NCI-H2227 treated with DMSO at 0.1 percent for 48 hours (cell line): ENCODE measurements at places on chromosomes 1 and 21.

DNA sequence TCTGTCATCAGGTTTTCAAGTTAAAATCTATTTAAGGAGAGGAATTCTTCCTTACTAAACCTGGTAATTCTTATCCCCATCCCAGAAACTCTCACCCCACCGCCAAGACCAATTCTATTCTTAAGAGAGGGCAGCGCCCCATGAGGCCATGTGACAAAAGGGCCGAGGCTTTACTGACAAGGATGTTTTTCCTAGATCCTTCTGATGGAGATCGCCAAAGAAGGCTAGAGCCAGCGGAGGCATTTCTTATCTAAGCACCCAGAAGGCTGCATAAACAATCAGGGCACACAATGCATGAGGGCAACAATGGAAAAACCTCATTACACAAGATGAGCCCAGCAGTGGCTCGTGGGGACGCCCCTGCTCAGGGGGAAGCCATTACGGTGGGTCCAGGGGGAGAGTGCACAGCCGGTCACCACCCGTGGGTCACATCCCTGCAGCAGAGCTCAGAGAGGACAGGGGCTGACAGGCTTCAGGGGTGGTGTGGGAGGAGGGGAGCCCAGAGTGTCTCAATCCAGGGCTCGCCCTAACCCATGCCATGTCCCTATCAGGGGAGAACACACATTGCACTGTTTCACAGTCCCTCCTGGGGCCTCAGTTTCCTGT, 88.7 kb downstream of the ITPKB start:
- DNase-seq: no peak

GRCh38 chr1:110321846-110322245, 17.3 kb upstream of the RBM15 start:
- DNase-seq: no peak

DNA sequence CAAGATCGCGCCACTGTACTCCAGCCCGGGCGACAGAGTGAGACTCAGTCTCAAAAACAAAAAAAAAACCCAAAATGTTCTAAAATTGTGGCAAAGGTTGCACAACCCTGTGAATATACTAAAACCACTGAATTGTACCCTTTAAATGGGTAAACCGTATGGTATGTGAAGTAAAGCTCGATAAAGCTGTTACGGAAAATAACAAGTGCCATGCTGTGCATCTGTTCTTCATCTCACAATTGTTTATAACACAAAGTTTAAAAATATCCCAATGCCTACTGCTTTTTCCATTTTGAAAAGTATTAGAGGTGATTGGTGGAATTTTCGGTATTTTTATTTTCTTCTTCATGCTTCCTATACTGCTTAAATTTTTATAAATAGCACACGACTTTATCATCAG, 111.5 kb downstream of the ENAH start:
- DNase-seq: no peak

GRCh38 chr1:225410036-225410435, 17.8 kb downstream of the LBR start:
- DNase-seq: no peak

GRCh38 chr1:213761845-213762407, 225.8 kb upstream of the PROX1 start:
- no peak for DNase-seq

- no peak for DNase-seq
These were observed 98.0 kb upstream of the RALGPS2 start for GRCh38 chr1:178627037-178627436.

DNA sequence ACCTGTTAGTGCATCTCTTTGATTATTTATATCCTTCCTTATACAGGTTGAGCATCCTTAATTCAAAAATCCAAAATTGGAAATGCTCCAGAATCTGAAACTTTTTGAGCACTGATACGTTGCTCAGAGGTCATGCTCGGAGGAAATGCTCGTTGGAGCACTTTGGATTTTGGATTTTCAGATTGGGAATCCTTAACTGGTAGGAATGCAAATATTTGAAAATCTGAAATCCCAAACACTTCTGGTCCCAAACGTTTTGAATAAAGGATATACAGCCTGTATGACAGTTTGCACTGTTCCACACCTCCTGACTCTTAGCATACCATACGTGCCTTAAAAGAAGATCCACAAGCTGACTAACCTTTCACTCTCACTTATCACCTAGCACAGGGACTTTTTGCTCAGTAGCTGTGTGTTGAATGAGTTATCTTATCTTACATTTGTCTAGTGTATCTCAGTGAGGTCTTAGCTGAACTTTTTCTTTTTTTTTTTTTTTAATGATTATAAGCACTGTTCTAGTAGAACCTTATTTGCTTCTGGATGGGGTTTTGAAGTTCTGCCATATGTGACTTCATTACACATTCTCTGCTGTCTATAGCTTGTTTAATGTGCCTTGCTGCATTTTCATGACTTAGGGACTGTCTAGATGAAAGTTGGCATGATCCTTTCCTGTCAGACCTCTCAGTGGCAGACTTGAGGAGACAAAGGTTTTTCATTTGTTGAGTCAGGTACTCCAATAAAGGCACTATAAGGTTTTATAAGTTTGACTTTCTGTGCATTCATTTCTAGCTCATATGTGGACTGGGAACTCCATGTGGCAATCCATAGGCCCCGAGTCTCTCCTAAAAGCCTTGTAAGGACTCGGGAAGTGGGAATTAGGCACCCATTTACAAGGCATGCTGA, 21.6 kb downstream of the PTGFRN start:
- no peak for DNase-seq

- peak; percentile 25 for DNase-seq
These were observed 7.7 kb upstream of the GPATCH4 start for GRCh38 chr1:156608981-156609380.

- DNase-seq: no peak
These were observed 20.5 kb downstream of the HSPG2 start for GRCh38 chr1:21916447-21917238.

DNA sequence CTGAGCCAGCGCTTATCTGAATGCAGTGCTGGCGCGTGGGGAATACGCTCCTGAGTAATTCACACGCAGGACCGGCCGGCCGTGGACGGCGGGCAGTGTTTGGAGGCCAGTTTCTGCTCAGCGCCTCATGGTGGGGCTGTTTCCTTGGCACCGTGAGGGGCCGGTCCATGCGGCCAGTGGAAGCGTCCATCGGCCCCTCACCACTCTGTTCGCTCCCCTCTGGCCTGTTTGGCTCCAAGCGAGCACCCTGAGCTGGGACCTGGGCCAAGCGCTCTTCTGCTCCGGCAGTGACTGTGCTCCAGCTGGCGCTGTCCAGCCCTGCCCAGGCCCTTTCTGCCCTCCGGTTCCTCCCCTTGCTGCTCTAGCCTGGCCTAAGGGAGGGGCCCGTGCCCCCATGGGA, 16.3 kb upstream of the PLCH2 start:
- DNase-seq: no peak

- DNase-seq: no peak
These were observed 92.8 kb downstream of the LYPLAL1 start for GRCh38 chr1:219266524-219266923.

- DNase-seq: no peak
These were observed 15.1 kb downstream of the PSRC1 start for GRCh38 chr1:109267743-109268300.

GRCh38 chr1:33886496-33886895, 22.6 kb downstream of the HMGB4 start:
- no peak for DNase-seq

- no peak for DNase-seq
These were observed 97.9 kb downstream of the GIPC2 start for GRCh38 chr1:78143673-78144072.

DNA sequence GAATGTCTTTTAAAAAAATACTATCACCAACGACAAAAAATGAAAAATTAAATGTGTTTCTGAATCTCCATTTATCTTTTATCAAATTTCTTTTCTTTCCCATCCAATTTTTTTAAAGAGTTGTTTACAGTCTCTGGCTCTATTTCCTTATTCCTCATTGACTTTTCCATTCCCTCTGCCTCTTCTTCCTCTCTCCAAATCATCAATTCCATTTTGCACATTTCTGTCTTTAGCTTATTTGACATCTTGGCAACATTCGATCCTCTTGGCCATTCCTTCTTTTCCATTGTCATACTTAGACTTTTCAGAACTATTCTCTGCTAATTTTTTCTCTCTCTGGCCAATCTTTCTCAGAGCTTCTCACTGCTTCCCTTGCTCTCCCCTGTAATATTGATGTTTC, 497.6 kb downstream of the PLPP3 start:
- DNase-seq: no peak

DNA sequence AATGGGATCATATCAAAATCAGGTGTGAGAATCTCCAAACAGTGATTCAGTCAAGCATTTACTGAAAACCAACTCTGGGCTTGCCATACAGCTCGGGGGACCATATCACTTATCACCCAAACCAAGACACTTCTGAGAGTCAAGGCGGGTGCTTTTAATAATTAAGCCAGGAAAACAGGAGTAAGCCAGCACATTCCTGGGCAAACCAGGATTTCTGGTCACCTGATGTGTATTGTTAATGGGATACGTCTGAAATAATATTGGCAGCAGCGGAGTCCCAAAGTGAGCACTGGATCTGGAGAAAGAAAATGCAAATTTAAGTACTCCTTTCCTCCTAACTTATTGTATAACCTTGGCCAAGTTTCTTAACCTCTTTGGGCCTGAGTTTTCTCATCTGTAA, 17.6 kb downstream of the OSCP1 start:
- no peak for DNase-seq

DNA sequence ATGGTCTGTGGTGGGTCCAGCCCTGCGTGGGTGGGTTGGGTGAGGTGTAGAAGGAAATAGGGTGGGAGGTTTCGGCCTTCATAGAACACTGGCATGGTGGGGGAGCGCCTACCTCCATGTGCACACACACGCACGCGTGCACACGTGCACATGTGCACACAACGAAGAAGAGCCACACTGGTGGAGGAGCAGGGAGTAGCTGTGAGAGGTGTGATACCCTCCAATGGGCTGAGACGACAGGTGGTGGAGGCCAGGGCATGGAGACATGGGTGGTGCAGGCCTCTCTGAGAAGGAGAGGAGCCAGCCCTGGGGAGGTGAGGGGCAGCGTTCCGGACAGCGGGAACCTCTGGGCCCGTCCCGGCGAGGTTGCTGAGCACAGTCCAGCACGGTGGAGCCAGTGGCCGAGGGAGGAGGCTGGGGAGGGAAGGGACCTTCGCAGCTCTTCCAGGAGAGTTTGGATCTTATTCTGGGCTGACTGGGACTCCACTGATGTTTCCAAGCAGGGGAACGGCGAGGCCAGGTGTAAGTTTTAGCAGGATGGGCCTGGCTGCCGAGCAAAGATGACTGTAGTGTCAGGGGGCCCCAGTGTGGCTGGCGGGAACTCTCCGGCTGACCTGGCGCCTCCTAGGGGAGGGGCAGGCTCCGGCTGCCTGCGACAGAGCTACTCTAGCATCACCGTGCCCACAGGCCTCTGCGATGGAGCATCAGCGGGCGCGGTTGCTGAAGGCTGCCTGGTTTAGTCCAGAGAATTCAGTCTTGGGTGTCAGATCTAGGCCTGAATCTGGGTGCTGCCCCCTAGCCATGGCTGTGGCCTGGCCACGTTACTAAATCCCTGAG, 107.2 kb downstream of the ARHGEF10L start:
- DNase-seq: no peak

DNA sequence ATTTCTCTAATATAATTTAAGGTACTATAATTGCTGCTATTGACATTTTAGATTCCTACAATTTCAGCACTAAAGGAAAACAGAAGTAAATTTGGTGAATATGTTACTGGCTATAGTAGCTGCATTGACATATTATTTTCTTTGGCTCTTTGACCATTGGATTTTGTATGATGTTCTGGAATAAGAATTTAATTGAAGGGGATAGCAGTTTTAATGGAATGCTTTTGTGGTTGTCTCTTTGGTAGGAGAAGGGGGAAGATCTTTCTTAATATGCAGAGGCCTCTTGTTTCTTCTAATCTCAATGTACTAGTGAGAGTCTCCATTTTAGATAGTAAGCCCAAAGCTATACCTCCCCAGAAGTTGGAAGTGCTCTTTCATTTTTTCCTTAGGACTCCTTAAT, 6.9 kb downstream of the DTL start:
- DNase-seq: no peak

DNA sequence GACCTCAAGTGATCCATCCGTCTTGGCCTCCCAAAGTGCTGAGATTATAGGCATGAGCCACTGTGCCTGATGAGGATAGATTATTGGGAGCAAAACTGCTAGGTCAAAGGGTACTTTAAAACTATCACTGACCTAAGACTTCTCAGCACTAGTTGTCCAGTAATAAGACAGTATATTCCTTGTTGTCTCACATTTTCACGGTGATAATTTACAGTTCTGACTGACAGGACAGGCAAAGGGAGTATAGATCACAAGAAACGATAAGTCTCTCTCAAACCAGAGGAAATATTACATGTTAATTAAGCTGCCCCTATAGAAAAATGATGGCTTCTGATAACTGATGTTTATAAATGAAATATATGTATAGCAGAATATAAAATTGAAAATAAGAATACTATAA, 3.7 kb downstream of the MRPS14 start:
- DNase-seq: no peak

GRCh38 chr1:89762779-89763648, 57.8 kb upstream of the LRRC8D start:
- DNase-seq: peak; percentile 79

DNA sequence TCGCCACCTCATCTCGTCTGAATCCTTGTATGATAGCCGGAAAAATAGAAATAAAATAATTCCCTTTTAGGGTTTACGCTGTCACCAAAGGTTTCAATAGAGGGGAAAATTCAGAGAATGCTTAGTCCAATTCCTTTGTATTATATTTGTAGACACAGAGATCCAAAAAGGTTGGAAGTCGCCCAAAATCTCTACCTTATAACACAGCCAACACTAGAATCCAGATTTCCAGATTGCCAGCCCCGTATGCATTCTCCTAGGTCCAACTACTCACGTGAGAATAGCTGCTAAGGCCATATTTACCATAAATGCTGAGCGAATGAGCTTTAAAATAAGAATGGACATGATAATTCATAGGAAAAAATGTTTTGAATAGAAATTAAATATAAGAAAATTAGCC, 124.5 kb downstream of the KCNK1 start:
- no peak for DNase-seq

GRCh38 chr1:197683895-197684553, 91.3 kb downstream of the DENND1B start:
- DNase-seq: no peak

DNA sequence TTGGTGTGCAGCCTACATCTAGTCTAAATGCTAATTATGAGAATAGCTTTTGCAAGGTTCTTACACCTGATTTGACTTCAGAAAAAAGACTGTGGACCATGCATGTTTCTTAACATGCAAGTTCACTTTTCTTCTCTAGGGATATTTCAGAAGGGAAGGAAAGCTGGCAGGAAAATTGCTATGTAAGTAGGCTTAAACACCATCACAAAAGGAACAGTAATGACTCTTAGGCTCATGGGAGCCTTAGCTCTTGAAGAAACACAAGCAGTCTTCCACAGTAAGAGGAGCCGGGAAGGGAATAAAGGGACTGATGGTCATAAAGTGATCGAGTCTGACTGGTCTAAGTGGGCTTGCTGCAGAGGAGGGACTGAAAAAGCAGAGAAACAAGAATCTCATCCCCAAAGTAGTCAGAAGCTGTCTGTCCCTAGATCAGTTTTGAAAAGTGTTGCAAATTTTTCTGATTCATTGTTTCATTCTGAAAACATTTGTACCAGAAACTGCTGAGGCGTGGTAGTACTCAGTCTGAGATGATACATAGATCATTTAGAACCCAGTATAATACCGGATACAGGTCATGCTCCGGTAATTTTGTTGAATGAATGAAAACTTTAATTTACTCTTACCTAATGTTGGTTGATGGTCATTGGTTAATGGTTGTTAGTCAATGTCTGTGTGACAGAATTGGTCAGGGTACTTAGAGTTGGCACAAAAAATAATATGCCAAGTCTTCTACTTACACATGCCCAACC, 40.9 kb downstream of the SMYD2 start:
- peak; percentile 61 for DNase-seq

- DNase-seq: no peak
These were observed 123.0 kb upstream of the L1TD1 start for GRCh38 chr1:62071695-62072094.
